DMS153 (cell line): ENCODE measurements at places on chromosomes 12 and 14.

DNA sequence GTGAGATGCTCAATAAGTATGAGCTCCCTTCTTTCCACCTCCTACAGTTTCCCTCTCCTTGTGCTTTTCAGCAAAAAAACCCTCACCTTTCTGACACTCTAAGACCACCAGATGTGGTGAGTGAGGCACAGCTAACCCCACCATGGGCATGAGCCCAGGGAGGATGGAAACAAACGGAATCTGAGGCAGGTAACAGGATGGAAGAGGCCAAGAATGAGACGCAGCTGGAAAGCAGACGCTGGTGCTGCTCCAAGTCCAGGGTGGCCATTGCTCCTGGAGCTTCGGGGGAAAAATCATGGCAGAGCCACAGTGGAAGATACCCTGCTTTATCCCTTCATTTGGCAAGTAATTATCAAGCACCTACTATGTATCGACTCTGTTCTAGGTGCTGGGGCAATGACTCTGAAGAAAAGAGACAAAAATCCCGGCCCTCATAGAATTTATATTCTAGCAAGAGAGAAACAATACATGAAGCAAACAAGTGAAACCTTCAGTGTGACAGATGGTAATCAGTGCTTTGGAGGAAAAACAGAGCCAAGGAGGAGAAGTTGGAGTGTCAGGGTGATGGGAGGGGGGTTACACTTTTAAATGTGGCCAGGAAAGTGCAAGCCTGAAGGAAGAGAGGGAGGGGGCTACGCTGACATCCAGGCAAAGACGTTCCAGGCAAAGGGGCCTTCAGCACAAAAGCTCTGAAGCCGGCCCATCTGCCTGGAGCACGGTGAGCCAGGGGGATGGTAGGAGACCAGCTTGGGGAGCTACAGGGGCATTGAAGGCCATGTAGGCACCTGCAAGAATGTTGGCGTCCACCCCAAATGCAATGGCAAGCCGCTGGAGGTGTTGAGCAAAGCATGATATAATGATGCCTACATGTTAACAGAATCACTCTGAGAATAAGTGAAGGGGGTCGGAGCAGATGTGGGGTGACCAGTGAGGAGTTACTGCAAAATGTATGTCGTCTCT lies 154.2 kb downstream of the DPF3 start:
- DNase-seq = no peak

DNA sequence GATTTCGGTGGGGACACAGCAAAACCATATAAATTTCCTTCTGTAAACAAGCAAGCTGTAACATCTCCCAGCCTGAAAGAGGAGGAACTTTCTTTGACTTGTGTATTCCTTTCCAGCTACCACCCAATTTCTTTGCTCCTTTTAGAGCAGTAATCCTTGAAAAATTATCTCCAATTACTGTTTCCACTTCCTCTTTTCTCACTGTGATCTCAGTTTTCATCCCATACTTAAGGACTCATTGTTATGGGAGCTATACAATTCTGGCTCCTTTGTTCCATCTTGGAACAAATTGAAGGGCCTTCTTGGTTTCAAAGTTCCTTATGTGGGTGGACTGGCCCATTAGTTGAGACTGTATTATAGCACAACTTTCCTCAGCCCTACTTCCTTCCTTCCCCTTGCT lies 152.6 kb downstream of the AKAP6 start:
- no peak for DNase-seq

DNA sequence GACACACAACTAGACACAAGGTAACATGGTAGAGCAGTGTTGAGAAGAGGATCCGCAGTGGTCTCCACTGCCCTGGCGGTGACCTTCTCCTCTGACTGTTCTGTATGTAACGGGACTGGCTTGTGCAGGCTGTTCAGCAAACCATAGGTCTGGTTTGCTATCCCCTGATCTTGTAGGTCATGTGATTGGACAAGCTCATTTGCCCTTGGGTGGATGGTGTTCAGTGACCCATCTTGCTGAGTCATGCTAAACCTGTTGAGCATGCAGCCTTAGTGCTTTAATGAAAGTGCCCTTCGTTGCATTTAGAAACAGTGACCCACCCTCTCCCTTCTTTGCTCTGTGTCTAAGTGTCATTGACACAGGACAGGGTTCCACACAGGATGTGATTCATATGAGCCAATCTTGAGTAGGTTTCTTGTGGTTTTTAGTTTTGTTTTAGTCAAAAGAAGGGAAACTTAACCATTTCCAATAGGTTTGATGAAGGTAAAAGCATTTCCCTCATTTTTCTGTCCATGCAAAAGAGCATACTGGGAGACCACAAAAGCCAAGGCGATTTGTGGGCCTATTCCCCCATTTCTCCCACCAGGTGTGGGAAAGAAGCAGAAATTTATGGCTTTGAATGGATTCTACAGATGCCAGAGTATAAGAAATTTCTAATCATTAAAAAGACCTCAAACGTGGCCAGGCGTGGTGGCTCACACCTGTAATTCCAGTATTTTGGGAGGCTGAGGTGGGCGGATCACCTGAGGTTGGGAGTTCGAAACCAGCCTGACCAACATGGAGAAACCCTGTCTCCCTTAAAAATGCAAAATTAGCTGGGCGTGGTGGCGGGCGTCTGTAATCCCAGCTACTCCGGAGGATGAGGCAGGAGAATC lies 32.6 kb upstream of the HIF1A start:
- peak; percentile 6 for DNase-seq

DNA sequence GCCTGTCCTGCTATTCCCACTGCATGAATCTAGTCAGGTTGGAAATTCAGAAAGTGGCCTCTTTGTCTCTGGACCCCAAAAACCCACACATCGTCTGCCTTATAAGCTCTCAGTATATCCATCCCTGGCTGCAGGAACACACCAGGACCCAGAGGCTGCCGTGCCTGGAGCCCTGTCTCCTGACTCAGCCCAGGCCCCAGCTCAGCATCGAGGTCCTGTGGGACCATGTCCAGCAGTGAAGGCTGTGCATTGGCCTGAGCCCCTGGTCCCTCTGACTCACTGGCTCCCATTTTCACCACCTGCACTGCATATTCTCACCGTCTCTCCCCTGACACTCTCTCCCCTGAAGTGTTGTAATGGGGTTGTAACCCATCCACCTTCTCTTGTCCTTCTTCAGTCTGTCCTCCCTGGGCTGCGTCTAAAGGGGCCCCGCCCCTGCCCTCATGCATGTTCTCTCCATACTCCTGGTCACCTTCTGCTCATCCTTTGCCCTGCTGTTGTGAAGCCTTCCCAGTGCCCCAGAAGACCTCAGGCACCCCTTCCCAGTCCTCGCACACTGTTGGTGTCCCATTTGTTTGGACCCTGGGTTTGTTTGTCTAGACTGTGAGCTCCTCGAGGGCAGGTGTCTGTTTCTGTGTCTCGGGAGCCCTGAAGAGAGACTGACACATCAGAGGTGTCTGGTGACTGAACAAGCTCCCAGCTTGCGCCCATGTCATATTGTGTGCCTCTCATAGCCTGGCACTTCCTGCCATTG lies 43.8 kb downstream of the EVL start:
- DNase-seq = no peak

GRCh38 chr14:100454437-100454836 lies 131.3 kb downstream of the SLC25A47 start:
- no peak for DNase-seq

DNA sequence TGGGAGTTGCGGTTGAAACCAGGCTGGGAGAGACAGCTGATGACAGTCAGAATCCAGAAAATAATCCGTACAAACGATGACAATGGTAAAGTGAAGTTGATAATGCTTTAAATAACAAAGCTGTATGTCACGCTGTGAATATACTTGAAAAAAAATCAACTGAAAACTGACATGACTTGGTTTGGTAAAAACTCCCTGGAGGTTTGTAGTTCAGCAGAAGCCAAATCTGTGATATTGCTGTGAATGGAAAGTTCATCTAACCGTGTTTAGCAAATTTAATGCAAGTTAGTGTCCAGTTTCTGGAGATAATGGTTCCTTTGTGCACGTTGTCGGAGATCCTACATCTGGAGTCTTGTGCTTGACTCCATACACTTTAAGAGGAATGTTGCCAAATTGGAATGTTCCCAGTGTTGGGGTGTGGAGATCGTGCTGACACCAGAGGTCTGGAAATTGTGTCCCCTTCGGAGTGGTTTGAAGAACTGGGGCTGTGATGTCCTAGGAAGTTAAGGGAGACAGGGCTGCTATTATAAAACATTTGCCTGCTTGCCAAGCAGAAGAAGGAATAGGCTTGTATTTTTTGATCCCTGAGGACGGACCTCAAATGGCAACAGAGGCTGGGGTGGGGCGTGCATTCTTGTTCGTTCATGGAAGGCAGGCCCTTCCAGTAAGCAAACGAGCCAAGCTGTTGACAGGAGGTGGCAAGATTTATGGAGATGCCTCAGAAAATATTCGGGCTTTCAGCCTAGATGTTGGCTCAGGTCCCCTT lies 30.6 kb downstream of the PPFIBP1 start:
- DNase-seq = no peak

GRCh38 chr12:127245009-127245408 lies 1022.0 kb upstream of the TMEM132C start:
- no peak for DNase-seq

- DNase-seq = no peak
Observed at GRCh38 chr12:102528111-102528510, 47.7 kb upstream of the IGF1 start.

- no peak for DNase-seq
Observed at GRCh38 chr14:74160763-74161162, 76.0 kb downstream of the LIN52 start.

DNA sequence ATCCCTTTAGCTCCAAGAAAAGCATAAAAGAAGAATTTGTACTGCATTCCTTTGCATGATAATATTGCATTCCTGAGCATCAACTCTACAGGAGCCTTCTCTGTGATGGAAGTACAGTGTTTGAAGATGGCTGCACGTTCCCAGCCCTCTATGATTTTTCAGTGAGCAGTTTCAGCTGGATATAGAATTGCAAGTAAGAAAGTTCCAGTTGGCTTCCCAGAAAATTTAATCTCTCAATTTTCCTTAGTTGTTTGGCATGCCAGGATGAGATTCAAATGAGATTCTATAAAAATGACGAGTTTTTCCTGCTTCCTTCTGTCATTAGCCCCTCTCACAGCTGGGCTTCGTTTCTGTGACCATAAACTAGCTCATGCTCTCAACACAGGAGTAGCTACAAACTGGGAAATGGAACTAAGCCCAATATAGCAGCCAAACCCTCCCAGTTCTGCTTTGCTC lies 109.9 kb downstream of the TTC8 start:
- no peak for DNase-seq

DNA sequence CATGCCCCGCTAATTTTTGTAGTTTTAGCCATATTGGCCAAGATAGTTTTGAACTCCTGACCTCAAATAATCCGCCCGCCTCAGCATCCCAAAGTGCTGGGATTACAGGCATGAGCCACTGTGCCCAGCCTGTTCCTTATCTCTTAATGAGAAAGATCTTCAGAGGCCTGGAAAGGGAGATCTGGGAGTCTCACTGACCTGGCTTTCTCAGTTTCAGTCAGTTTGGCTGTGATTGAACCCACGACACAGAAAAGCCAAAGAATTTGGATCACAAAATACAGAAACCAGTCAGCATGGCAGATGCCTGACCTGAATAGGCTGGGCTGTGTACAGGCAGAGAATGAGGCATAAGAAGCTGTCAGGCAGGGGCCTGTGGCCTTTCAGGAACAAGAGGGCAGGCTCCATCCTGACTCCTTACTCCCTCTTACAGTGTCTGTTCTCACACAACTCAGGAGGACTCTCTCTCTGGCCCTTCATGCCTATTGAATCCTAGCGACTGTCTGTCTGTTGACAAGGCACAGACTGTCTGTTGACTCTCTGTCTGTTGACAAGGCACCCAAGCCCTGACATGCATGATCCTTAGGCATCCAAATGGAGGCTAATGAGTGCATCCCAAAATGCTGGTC lies 366.5 kb upstream of the CCDC196 start:
- DNase-seq = peak; percentile 52

DNA sequence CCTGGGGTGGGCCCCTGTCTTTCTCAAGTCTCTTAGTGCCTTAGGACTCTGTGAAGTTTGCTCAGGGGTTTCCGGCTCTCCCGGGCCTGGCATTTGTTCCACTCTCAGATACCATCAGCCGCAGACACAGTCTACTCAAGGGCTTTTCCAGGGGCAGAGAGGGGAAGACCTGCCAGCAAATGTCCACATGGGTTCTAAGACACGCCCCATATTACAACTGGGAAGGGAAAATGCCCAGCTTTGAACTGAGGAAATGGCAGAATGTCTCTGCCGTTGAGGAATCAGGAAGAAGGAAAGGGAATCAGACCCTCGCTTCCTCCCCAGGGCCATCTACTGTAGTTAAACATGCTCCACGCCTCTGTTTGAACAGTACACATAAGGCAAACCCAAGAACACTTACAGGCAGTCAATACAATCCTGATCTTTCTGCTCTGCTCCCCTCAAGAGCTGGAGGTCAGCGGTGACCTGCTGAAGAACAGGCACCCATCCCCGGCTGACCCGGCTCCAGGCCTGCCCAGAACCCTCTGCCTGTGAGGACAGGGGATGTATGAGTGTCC lies 7.9 kb downstream of the CCDC85C start:
- DNase-seq = no peak

- DNase-seq = peak; percentile 8
Observed at GRCh38 chr14:28870033-28870564, 103.5 kb downstream of the FOXG1 start.

DNA sequence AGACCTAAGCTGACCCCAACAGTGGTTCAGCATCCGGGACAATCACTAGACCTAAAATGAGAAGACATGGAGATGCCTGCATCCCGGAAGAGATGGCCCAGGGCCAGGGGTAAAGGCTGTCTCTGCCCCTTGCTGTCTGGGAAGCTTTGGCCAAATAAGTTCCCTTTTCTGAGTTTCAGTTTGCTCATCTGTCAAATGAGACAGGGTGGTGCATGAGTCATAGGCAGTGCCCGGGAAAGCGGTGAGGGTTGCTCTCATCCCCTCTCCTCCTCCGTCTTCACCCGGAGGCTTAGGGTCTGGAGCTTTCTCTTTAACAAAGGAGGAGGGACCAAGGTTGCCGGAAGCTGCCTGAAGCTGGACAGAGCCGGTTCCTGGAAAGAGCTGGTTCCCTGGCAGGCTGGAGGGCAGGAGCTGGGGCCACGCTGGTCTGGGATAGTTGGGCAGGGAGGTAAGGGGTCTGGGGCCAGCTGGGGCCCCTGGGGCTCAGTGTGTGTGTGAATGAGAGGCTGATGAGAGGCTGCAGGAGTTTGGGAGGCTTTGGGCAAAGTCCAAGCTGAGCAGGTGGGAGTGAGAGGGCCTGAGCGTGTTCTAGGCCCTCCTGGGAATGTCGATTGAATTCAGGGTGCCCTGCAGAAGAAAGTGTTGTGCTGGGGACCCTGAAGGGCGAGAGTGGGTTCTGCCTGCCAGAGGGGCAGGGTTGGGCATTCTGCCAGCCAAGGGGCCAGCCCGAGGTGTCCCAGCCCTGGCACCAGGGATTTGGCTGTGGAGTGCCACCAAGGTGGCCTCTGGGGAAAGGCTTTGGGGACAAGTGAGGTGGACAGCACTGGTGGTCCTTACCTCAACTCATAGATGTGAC lies at the start of gene SDSL:
Gene SDSL (plus strand): TSS at position 351 of the 856 bp plus-strand sequence. CDS start 5,603 bp downstream, outside the sequence.
- peak; percentile 34 for DNase-seq

GRCh38 chr14:76848879-76849278 lies 22.7 kb downstream of the LRRC74A start:
- peak; percentile 7 for DNase-seq

- DNase-seq = no peak
Observed at GRCh38 chr14:68463705-68464374, 329.0 kb downstream of the ZFP36L1 start.
